ENCODE measurements at places on chromosomes 1 and 21.

- DNase-seq, result no peak
Measured at GRCh38 chr1:69081668-69082067, 486.1 kb upstream of the LRRC7 start.

GRCh38 chr21:36846631-36847030 is 119.8 kb downstream of the HLCS start:
- no peak for DNase-seq

GRCh38 chr1:68497358-68497698 is 446 bp upstream of the DEPDC1 start:
- DNase-seq, result no peak

GRCh38 chr1:231162297-231162969 is 575 bp downstream of the TRIM67 start:
- DNase-seq, result no peak

- DNase-seq, result no peak
Measured at GRCh38 chr1:222058249-222058648, 316.4 kb upstream of the DUSP10 start.

- DNase-seq, result no peak
Measured at GRCh38 chr1:42177541-42177981, 13.0 kb upstream of the GUCA2A start.

GRCh38 chr21:41952568-41953248 is 1.1 kb downstream of the C2CD2 start:
- no peak for DNase-seq

- DNase-seq, result no peak
Measured at GRCh38 chr1:72170246-72170645, 112.1 kb downstream of the NEGR1 start.

- DNase-seq, result no peak
Measured at GRCh38 chr1:66245691-66246090, 288.3 kb upstream of the SGIP1 start.

DNA sequence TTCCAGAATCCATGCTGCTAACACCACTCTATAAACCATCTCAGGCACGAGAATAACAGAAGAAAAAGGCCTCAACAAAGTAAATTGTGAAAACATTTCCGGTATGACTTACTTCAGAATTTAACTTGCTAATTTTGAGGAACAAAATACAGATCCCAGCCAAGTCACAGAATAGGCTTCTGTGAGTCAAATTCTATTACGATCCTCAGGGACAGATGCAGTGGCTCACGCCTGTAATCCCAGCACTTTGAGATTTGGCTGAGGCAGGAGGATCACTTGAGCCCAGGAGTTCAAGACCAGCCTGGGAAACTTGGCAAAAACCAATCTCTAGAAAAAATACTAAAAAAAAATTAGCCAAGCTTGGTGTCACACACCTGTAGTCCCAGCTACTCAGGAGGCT is 8.8 kb upstream of the CCDC27 start:
- no peak for DNase-seq

DNA sequence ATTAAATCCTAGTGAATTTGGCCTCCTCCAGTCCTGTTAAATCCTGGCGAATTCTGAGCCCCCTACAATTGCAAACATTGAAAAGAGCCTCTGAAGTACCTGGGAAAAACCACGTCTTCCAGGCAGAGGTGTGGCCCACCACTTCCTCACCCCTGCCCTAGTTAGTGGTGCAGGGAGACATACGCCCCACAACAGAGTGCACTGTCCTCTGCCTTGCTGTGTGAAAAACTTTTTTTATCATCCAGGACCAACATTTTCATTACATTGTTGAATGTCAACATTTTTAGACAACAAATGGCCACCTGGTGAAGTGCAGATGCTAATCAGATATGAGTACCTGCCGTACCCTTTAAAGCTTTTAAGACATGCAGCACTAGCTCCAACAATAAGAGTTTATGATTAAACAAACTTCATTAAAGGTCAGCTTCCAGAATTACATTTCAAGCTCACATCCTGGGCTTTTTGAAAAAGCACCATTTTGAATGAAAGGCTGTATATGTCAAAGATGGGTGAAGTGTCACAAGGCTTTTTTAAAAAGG is 13.6 kb upstream of the TMPRSS2 start:
- no peak for DNase-seq

All from activated CD4-positive, alpha-beta T cell treated with anti-CD3 and anti-CD28 coated beads, Interleukin-2, amount 50 U/mL, for 24 hours (primary cell).